Thymus (tissue), 14 donors: ENCODE measurements at places on chromosomes 4 and X.

GRCh38 chr4:41655177-41655576 lies 93.3 kb downstream of the PHOX2B start:
- no peak for DNase-seq

DNA sequence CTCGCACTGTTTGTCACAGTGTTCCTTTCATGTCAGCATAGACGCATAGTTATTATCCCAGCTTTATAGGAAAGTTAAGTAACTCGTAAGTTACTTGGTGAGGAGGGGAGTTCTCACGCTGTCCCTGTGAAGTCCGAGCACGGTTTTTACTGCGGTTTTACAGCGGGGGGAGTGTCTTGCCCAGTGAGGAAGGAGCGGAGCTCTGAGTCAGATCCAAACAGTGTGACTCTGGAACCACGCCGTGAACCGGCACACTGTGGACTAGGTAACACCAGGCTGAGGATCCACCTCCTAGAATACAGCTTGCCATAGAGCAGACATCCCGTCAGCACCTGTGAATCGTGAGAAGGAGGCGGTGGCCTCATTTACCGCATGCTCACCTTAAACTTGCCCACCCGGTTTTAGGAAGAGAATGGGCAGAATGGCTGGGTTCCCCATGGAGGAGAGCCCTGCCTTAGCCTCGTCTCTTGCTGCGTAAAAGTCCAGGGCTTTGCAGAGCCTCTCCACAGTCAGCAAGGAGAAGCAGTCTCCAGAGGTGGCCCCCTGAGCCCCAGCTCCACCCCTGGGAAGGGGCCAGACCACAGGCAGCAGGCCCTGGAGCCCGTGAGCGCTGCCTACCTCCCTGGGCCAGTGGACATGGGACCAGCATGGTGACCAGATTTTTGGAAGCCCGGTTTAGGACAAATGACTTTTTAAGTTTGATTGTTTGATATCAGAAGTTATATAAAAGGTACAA lies 40.2 kb upstream of the HGFAC start:
- DNase-seq: no peak

DNA sequence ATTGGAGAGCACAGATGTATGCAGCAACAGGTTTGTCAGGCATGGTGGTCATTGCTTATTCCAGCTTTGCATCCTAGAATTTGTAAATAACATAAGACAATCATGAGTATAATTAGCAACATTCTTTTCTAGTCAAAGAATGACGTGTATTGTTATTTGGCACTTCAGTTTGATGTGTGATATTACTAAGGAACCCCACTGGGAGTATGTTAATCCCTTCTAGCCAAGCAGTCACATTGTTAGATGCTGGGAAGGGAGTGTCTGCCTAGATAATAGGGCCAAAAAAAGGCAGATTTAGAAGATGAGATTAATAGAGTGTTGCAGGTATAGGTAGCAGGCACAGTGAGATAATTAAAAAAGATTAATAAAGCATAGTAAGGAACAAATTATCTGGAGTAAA lies 159.2 kb upstream of the WDFY3 start:
- DNase-seq: no peak

DNA sequence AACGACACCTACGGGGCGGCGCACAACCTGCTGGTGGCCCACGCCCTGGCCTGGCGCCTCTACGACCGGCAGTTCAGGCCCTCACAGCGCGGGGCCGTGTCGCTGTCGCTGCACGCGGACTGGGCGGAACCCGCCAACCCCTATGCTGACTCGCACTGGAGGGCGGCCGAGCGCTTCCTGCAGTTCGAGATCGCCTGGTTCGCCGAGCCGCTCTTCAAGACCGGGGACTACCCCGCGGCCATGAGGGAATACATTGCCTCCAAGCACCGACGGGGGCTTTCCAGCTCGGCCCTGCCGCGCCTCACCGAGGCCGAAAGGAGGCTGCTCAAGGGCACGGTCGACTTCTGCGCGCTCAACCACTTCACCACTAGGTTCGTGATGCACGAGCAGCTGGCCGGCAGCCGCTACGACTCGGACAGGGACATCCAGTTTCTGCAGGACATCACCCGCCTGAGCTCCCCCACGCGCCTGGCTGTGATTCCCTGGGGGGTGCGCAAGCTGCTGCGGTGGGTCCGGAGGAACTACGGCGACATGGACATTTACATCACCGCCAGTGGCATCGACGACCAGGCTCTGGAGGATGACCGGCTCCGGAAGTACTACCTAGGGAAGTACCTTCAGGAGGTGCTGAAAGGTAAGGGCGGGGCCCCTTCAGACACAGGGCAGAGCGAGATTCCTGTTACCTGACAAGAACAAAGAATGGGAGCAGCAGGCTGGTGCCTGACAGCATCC lies 11.7 kb downstream of the RPL9 start:
- DNase-seq: no peak

- no peak for DNase-seq
These were observed 188.1 kb downstream of the QDPR start for GRCh38 chr4:17323554-17324385.

DNA sequence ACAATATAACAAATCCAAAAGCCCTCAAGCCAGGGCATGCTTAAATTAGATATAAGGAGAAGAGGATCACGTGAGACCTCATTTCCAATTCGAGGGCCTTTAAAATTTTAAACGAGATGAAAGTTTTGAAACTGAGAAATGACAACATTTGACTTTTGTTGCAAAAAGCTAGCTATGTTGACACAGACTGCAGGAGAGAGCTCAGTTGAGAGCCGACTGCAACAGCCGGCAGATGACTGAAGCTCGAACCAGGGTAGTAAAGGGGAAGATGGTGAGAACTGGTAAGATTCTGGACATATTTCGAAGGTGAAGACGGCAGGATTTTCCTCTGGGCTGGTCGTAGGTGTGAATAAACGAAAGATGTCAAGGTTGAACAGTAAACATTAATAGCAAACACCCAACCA lies 773 bp downstream of the PRMT9 start:
- peak; percentile 40 for DNase-seq
